ENCODE measurements at places on chromosomes 2 and 18.

DNA sequence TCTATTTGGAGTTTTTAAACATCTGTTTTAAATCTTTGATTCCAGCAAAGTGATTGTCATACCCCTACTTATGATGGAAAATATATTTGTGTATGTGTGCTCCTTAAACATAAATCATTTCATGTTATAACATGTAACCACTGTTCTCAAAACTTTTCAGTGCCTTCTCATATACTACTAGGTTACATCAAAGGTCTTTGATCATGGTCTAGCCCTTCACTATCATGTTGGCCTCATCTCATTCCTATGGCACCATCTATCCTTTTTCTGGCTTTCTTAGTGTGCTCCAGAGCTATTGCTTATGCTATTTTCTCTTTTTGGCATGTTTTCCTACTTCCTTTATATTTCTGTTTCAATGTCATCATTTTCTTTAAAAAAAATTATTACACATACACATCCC is 367.9 kb upstream of the SLC39A10 start:
- DNase-seq, result no peak

- no peak for DNase-seq
Measured at GRCh38 chr2:234864506-234864905, 87.3 kb upstream of the SH3BP4 start.

- DNase-seq, result no peak
Measured at GRCh38 chr2:153967248-153967973, 95.7 kb downstream of the GALNT13 start.

DNA sequence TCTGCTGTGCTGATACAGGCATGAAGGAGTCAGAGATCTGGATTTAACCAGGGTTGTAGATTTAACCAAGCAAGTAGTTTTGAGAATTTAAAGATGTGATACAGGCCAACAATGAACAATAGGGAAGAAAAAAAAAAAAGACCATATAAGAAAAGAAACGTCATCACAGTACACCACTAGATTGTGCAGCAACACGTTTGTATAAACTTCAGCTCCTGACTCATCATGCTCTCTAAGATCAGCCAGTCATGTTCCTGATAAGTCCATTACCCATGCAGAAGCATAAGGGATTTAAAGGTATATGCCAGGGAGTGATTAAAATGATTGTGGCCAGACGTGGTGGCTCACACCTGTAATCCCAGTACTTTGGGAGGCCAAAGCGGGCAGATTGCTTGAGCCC is 22.3 kb upstream of the ERICH2 start:
- no peak for DNase-seq

DNA sequence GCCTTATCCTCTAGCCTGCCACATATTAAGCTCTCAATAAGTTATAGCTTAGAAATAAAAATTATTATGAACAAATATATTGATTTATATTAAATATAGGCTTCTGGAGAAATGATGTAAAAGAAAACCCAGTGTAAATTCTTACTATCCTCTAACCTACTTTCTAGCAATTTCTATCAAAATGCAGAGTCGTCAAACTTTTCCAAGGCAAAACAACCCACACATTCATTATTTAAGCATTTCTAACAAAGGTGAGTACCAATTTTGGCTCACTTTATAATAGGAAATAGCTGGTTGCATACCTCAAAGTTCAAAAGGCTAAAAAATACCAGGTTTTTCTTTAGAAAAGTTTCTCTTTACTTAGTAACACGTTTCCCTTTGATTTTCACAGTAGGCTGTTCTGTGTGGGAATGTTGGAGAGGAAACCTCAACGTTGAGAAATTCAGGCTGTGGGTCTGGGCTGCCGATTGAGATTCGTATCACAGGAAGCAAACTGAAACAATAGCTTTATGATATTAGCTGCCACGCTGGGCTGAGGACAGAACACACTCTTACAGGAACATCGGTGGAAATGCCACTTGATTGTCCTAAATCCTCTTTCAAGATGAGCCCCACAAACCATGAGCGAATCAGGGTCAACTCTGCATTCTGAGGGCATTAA is 53.0 kb downstream of the EPAS1 start:
- DNase-seq, result no peak

DNA sequence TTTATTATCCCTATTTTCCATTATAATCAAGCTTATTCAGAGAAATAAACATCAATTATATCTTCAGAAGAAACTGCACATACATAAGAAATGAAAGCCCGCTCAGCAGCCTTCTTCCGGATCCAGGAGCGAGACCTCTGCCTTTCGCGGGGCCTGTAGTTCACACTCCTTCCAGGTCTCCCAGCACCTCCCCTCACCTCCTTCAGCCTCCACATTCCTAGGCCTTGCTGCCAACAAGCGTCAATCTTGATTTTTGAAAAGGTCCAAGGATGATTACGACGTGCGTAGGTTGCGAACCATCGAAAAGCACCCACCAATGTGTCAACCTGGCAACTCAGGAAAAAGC is 355 bp upstream of the KIDINS220 start:
- DNase-seq, result no peak

All from activated T-helper 9 cell treated with anti-CD3 and anti-CD28 coated beads, Interleukin-2, amount 50 U/mL, for 16 hours (primary cell).